ENCODE measurements at places on chromosomes 3 and 15. TPM values are rescaled to one million over a fixed set of nuclear protein-coding genes. Genes with fewer than 3 reads are reported as not detected.

DNA sequence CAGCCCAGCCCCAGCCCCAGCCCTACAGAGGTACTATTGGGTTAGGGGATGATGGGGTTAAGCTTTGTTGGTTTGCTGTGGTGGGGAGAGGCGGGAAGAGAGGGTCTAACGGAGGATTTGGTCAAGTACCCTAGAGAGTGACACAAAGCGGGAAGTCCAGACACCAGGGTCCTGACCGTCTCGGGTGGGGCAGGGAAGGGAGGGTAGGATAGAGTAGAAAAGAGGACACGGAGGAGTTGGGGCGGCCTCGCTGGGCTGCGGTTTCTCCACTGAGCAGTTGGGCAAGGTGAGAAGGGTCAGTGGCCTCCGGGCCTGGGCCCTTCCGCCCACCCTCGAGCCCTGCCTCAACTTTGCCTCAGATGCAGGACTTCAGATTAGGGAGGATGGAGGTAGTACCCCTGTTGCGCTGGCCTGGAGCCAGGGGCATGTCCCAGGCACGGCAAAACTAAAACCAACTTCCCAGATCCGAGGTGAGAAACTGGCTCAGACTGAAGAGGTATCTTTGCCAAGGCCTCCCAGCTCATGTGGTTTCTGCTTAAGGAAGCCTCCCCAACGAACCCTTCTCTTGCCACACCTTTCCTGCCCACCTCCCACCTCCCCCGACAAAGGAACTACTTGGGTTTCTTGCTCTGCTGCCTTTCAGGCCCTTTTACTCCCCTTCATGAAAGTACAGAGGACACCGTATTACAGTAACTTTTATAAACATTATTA is 551 bp downstream of the PML start:
- no peak for DNase-seq

DNA sequence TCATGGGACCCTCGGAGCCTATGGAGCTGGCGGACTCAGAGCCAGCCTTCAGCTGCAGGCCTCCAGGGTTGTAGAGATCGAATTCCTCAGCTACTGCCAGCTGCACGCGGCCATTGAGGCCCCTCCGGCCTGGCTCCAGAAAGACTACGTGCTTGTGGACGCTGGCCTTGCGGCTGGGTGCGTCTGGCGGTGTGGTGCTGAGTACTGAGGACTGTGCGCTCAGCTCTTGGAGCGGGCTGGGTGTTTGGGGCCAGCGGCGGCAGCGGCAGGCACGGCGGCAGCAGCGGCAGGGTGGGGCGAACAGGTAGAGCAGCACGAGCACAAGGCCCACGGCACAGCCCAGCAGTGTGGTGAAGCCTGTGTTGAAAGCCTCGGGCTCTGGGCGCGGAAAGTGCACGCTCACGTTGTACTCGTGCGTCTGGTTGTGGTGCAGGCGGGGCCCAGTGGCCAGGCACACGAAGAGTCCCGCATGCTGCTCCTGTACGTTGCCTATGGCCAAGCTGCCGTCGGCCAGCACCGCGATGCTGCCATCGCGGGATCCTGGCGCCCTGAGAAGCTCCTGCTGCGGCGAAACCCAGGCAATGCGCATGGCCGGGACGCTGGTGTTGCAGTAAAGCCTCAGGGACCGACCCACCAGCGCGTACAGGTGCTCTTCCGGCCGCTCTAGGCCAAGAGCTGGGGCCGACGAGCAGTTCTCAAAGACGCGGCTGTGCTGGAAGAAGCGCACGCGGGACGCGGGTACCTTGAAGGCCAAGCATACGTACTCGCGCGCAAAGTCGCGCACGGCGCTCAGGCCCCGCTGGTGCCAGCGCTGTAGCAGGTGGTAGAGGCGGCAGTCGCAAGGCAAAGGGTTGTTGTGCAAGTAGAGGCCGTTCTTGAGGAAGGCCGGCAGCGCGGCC is 1.3 kb downstream of the AMIGO3 start:
- no peak for DNase-seq

The CMTM8 gene
- 8.9 TPM for total RNA-seq

The SLTM gene
- 64.2 TPM for total RNA-seq

The NR1I2 gene
- 10.9 TPM for total RNA-seq

GRCh38 chr3:122189357-122189756 is 5.9 kb downstream of the CASR start:
- no peak for DNase-seq

- DNase-seq, result no peak
Measured at GRCh38 chr3:84692261-84692660, 266.5 kb upstream of the CADM2 start.

GRCh38 chr15:43107751-43108150 is 1.9 kb upstream of the UBR1 start:
- no peak for DNase-seq

- DNase-seq, result no peak
Measured at GRCh38 chr3:119580067-119580760, 922 bp downstream of the ADPRH start.

DNA sequence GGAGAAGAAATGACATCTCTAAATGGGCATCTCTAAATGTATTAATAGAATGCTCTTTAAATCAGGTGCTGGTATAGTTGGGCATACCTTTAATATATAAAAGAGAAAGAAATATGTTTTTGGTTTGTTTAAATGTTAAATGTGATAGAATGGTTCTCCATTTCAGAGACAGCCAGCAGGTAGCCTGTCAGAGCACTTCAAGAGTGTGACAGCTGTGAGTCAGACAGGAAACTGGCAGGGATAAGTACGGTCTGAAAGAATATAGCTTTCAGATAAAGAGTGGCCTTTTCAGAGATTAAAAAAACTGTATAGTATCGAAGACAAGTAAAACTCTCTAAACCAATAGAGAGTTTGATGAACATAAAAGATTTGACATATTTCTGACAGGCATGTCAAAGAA is 654.1 kb downstream of the IGSF11 start:
- DNase-seq, result no peak

DNA sequence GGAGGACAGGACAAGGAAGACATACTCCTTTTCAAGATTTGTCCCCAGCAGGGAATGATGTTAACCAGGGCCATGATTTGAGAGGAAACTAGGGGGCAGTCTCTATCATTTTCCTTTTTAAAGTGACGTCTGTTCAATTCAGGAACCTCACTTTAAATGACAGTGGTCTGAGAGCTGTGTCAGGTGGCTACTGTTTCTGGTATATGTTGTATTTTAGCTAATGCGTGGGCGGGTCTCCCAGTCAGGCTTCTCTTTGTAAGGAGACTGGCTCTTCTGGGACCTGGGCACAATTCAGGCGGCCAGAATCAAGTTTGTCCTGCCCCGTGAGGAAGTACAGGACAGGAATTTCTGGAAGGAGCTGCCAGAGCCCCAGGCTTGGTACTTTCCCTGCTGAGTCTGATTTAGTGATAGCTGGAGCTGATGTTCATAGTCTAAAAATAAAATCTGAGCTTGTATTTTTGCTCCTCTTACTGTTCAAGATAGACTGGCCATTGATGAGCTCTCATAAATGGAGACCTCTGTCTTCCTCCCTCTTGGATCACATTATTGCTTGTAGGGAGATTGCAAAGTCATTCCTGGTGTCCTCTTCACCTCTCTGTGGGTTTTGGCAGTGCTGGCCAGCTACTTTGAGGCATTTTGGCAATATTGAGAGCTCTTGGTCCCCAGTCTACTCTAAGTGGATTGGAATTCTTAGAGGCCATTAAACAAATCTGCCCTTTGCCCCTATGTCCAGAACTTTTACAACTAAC is 25.6 kb downstream of the SQOR start:
- DNase-seq, result no peak

The RASGRP1 gene
- not detected for total RNA-seq
